ENCODE measurements at places on chromosomes 1 and 21.

DNA sequence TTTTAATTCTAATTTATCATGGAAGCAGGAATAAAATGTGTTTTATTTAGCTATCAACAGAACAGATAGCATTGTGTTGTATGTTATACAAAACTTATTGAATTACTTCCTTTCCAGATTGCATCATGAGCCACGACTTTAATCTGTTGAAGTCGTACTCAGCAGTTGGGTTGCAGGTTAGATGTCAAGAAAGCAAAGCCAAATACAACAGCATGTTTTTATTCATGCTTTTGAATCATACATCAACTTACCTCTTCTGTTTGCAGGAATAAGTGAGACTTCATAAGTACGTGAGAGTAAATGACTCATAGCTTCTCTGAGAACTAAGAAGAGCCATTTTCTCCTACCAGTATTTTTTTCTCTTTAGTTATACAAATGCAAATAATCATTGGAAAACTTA, 110.8 kb upstream of the ADGRL4 start:
- no peak for DNase-seq

- DNase-seq = no peak
Measured at GRCh38 chr1:234481771-234482170, 2.8 kb upstream of the TARBP1 start.

DNA sequence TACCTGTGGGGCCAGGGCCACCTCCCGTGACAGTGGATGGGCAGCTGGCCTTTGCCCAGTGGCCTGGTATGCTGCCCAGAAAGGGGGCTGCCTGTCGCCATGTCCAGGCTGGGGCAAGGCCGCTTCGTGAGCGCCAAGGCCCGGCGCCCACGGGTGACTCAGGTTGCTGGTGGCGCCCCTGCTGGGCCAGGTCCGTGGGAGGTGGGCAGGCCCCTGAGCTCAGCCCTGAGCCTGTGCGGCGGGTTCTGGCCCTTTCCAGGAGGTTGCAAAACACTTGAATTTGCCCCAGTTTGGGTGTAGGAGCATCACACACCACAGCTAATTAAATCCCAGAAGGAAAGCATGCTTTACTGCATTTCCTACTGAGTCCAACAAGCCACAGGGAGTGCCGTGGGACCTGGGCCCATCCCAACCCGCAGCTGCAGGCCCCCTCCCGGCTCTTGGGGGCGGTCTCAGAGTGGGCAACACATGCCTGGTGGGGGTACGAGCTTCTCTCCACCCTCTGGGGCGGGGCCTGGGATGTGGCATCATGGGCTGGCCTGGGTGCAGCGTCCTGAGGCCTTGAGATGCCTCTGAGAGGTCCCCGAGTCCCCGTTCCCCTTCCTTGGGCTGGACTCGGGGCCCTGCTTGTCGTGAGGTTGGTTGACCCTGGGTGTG, 159.8 kb downstream of the PEX14 start:
- DNase-seq = no peak

DNA sequence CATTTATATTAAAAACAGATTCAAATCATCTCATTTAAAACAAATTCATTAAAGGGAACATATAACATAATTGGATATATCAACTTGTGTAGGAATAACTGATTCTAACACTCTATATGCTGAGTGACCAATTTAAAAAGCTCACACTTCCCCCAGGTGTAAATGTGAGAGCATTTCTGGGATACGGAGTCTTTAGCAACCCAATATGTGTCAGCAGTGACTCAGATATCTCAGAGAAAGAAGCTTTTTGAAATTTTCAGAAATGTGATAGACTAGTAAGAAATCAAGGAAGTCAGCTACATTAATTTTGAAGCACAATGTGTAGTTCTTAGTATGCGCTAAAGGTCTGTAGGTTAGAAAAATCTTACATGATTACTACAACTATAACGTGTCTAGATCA, 87.9 kb upstream of the SERTAD4 start:
- DNase-seq = no peak

- DNase-seq = no peak
Measured at GRCh38 chr21:25994758-25995163, 175.8 kb downstream of the APP start.

DNA sequence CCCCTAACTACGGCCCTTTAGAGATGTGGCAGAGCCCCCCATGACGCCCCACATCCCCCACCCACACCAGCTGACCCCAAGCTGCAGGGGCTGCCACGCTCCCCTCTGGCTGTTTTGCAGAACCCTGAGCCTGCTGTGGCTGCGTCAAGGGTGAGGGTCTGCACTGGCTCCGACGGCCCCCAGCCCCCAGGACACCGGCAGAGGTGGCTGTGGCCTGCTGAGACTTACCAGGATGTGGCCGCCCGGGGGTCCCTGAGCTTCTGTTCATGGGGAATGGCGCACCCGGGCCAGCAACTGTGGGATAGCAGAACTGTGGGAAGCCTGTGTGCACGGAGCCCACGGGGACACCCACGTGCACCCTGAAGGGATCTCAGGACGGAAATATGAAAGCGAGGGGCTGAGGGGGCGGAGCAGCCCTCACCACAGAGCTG, 12.8 kb upstream of the RNF223 start:
- no peak for DNase-seq

- no peak for DNase-seq
Measured at GRCh38 chr1:219676012-219676765, 63.3 kb upstream of the ZC3H11B start.

DNA sequence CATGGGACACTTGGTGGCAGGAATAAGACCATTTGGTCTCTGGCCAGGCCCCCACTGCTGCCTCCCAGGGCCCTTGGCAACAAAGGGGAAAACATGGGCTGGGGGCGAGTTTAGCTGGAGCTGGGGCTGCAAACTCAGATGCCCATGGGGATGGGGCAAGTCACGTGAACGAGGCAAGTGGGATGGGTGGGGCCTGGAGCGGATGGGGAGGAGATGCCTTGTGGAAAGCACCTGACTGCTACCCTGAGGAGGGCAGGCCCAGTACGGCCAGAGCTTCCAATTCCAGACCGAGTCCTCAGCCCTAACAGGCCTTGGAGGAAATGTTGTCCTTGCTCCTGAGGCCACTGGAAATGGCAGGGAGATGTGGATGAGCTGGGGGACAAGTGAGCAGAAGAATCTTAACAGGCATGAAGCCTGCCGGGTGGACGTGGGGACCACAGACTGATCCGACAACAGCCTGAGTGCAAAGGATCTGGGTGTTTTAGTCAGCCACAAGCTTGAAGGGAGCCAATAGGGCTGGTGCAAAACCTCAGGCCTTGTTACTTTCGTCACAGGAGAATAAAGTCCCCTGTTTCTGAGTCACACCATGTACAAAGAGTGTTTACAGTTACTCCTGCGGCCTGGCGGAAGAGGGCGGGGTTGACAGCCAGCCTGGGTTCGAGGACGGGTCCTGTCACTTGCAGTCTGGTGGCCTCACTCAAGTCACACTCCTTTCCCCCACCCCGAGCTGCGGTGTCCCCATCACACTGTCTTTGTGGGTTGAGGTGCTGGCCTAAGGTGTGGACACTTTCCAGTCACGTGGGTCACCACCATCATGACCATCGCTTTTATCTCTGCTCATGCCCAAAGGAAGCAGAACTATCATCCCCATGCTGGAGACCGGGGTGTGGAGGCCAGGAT, 19.1 kb downstream of the RUNX3 start:
- no peak for DNase-seq

DNA sequence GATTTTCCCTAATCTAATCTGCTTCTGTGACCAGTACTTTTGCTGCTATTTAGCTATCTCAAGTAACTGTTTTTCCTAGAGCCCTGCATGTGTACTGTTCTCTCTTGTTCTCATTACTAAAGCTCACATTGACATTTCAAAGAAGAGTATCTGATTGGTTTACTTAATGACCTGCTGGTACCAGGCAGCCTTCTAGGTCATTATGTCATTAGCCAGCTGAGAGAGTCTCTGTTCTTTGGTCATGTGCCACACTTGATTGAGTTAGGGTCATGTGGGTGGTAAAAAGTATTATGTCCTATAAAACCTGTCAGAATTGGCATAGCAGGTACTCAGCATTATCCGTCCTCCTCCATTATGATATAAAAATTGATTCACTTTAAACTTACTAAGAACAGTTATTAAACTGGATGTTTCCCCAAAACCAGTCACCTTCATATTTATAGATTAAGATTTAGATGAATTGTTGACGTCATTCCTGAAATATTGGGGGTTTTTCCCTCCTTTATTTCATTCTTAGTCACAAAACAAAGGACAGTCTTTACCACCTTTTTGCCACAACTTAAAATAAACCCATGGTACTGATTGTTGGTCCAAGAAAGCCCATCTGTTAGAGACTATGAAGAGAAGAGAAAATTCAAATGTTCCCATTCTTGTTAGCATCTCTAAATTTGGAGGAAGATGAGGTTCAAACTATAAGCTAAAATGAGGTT, 22.2 kb downstream of the FNDC5 start:
- no peak for DNase-seq

DNA sequence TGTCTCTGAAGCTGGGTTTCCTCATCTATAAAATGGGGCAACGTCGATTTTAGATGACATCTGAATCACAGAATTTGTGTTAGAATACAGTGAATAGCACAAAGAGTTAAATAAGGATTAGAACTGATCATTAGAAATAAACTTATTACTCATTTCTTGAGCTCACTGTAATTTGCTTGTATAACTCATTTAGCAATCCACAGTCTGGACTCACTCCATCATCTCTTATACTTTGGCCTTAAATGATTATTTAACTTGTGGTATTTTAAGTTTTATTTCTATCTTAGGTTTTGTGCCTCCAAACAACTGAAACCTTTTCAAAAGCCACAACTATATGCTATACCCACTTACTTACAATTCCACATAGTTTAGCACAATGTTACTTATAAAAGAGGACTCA, 128.0 kb downstream of the CDC42BPA start:
- DNase-seq = no peak

DNA sequence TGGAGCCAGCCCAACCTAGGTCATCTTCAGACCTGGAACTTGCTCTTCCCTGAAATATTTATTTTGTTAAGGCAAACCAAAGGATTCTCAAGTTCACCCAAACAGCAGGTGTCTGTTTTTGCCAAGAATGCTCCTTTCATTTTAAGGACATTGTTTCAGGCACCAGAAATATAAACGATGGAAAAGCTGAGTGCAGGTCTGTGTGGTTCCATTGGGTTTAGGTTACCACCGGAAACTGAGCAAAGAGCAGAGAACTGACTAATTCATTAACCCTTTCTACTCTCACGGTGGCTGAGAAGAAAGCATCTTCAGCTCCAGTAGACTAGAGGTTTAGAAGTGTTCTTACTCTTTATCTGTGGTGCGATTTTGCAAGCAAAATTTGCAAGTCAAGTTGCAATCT, 38.0 kb upstream of the ZC3H11B start:
- DNase-seq = no peak

DNA sequence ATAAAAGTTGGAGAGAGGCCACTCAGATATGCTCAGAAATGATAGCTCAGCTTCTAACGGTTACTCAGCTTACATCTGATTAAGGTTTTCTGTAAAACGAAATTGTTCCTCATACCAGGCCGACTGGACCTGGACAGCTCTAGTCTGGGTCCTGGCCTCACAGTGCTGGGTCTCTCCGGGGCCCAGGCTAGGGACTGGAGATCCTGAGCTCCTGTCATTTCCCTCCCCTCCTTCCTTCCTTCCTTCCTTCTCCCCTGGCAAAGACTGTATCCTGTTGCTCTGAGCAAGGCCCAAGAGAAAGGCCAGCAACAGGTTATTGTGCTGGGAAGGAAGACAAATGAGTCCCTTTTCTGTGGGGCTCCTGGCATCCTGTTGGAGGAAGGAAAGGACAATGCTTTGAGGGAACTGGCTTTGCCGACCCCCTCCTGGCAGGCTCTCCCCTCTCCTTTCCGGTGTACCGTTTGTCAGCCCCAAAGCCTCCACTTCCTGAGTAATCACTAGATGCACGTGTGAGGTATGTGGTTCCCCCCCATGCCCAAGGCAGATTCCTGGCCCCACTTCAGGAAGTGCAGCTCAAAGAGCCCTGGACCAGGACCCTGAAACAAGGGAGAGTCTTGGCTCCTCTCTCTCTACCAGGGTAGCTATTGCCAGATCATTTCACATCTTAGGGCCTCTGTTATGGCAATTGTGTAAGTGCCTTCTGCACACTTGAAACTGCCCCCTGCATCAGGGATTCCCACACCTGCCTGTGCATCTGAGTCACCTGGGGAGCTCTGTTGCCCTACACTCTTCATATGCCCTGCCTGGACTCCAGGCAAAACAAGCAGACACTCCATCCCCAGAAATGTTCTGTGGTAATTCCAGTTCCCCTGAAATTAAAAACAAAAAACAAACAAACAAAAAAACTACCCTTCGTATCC, 212.7 kb upstream of the FGGY start:
- no peak for DNase-seq

- no peak for DNase-seq
Measured at GRCh38 chr1:175015243-175015642, 8.0 kb downstream of the MRPS14 start.

- DNase-seq = no peak
Measured at GRCh38 chr1:174407665-174408064, 40.1 kb upstream of the GPR52 start.

- no peak for DNase-seq
Measured at GRCh38 chr21:20760221-20760620, 238.0 kb upstream of the NCAM2 start.

- DNase-seq = no peak
Measured at GRCh38 chr1:57252597-57253294, 171.1 kb downstream of the DAB1 start.

DNA sequence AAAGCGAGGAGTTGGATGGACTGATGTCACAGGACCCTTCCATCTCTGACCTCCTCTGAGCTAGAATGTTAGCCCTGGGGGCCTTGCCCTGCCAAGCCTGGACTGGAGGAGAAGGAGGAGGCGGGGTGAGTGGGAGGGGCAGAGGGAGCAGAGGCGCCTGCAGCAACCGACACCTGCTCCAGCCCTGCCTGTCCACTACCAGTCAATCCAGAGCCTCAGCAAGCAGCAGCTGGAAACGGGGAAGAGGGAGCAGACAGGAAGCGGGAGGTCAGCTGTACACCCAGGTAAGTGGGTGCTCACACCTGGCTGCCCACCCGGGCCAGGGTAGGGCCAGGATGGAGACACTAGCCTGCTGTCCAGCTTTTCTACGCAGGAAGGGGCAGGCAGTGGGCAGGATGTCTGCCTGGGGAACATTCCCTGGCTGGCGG, at the start of gene IGFN1:
Gene IGFN1, plus strand, starts transcription at position 201 of the 428 bp plus-strand sequence. CDS start 2,470 bp downstream, outside the sequence.
- DNase-seq = no peak

DNA sequence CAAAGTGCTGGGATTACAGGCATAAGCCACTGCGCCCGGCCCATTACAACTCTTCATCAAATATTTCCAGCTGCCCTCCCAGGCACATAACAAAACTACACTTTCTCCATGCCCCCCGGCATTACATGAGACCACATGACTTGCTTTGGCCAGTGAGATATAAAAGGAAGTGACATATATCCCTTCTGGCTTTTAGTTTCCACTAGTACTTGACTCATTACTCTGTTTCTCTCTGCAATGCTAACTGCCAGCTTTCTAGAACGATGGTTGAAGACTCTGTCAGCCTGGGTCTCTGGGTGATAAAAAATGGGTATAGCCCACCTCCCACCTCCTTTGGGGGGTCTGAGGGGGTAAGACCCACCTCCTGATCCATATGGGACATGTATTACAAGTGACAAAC, 24.2 kb downstream of the ABL2 start:
- DNase-seq = no peak

DNA sequence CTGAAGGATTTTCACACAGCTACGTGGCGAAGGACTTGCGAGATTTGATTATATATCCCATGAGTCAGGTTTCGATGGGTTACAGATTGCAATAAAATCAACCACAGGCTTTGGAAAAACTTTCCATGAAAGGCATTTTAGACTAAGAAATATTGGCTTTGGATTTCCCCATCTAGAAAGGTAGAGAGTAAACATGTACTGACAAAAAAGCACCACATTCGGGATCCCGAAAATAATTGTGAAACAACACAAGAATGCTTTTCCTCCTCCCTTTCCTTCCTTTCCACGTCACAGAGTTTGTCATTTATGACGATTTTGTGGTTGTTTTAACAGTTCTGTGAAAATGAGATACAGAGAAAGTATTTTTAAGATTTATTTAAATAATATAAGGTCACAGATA, 38.5 kb downstream of the TGFB2 start:
- DNase-seq = no peak
